Heart left ventricle (tissue), 16 donors: ENCODE measurements at places on chromosomes 6 and 20. TPM values are rescaled to one million over a fixed set of nuclear protein-coding genes. Genes with fewer than 3 reads are reported as not detected.

The BPIFB2 gene
- not detected for polyA plus RNA-seq

The GSTA2 gene
- not detected for polyA plus RNA-seq

The SPINT3 gene
- polyA plus RNA-seq: not detected

The ENPP1 gene
- 0.60 TPM for polyA plus RNA-seq

The DDO gene
- polyA plus RNA-seq: 11.1 TPM

The TRIM38 gene
- polyA plus RNA-seq: 1.9 TPM

The GID8 gene
- polyA plus RNA-seq: 15.8 TPM

The OPRL1 gene
- 0.27 TPM for polyA plus RNA-seq

The RAET1E gene
- polyA plus RNA-seq: not detected

The LY6G6C gene
- polyA plus RNA-seq: not detected

The MRPL18 gene
- polyA plus RNA-seq: 145 TPM

The DXO gene
- polyA plus RNA-seq: 11.3 TPM

The LHFPL5 gene
- polyA plus RNA-seq: not detected

The GHRH gene
- polyA plus RNA-seq: not detected

The DBNDD2 gene
- 423 TPM for polyA plus RNA-seq

The WFDC2 gene
- not detected for polyA plus RNA-seq

The TNF gene
- polyA plus RNA-seq: 0.15 TPM

The PERP gene
- polyA plus RNA-seq: 54.2 TPM

The SNAP91 gene
- 0.19 TPM for polyA plus RNA-seq

GRCh38 chr6:77619114-77619513 lies 33.7 kb upstream of the MEI4 start:
- no peak for DNase-seq

GRCh38 chr6:151958332-151958731 lies 150.8 kb downstream of the ESR1 start:
- DNase-seq: no peak

GRCh38 chr6:118770112-118770788 lies 118.9 kb upstream of the CEP85L start:
- DNase-seq: no peak

DNA sequence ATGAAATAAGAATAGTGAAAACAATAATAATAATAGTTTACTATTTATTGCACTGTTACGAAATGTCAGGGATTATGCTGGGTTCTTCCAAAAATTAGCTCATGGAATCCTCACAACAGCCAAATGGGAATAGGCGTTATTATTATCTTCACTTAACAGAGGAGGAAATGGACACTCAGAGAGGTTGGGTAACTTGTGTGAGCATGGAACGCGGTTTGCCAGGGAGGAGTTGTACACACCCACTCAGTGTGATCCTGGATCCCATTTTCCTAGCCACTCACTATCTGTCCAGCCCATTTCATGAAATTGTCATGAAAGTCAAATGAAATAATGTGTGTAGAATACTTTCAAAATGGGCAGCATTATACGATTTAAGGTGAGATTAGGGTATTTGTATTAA lies 4.6 kb downstream of the NELFCD start:
- DNase-seq: no peak

DNA sequence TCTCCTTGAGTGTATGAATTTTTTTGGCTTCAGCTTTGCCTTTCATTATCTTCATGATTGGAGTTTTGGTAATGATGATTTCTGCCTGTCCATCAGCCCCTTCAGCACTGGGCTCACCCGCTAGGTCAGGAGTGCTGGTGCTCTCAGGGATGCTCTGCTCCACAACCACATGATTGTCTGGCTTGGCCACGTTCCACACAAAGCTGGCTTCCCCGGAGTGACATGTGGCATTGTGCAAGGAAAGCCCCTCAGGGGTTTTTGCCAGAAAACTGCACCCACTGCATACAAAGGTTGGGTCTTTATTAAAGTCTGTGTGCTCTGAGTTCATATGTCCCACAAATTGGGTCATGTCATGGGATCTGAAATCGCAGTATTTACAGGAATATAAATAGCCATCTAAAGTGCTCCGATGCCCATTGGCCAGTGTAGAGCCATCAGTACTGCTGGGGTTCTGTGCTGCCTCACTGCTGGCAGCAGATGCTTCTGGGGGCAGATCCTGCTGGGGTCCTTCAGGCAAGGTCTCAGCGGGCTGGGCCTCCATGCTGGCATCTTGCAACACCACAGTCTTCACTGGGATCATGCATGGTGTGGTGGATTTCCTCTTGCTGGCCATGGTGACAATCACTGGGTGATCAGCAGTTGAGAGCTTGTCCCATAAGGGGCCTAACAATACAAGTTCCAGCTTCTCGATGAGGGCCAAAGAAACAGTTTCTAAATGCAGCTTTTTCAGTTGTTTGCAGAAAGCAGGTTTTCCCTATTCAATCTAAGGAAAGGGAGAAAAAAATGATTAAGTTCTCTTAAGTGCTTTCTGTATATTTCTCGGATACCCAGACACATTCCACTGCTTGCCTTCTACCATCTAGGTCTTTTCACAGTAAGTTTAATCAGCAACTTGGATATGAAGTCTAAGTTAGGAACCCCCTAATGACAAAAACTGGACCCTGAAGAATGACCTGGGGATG lies 67.2 kb downstream of the PLCG1 start:
- DNase-seq: no peak

GRCh38 chr6:165178056-165178455 lies 131.3 kb downstream of the C6orf118 start:
- no peak for DNase-seq

DNA sequence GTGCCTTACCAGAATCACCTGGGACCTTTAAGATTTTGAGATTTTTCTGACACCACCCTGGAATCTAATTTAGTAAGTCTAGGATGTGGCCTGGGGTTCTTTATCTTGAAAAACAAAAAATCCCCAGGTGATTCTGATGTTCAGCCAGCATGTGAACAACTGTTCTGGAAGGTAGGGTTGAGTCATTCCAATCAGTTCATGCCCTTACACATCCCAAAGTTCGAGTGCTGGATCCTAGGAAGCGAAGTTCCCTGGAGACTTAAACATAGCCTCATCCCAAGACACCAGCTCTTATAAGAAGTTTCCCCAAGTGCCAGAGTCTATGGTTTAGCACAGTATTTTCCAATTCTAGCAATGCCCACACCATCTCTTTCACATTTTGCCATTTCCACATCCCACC lies 6.3 kb upstream of the TSHZ2 start:
- DNase-seq: no peak

- peak; percentile 60 for DNase-seq
These were observed 70.0 kb downstream of the FAM50B start for GRCh38 chr6:3919130-3919628.

DNA sequence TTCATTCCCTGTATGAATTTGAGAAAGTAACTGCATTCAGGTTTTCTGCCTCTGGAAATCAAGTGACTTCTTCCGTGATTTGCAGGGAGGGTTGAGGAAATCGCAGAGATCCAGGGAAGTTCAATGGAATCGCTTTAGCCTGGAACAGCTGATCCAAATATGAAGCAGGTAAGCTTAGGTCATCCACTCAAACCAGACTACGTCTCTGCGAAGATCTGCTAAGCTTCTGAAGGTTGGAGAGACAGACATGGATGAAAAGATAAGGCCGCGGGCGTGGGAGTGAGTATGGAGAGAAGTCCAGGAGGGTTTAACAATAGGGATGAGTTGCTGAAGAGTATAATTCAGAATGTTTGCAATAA lies 34.2 kb upstream of the BTN3A2 start:
- no peak for DNase-seq

- no peak for DNase-seq
These were observed 6.6 kb upstream of the TP53RK start for GRCh38 chr20:46695892-46696291.

- DNase-seq: no peak
These were observed 132.6 kb upstream of the BTN3A2 start for GRCh38 chr6:26232306-26232939.

GRCh38 chr6:53495506-53496499 lies 49.1 kb downstream of the GCLC start:
- DNase-seq: no peak

DNA sequence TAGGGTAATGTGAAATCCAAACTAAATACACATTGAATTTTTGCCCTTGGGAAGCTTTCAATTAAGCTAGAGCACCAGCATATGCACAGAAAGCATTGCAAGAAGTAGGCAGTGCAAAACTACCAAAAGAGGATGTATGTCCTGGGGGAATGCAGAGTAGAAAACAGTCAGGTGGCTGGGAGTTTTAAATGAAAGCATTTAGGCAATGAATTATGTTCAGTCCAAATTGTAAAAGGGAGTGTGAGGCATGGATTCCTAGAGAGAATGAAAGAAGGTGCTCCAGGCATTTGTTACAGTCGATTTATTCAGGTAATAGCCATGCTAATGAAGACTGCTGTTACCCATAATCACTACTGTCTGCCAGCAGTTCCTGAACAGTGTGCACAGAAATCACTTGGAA lies 604.1 kb upstream of the POU3F2 start:
- no peak for DNase-seq

- DNase-seq: no peak
These were observed 4.4 kb downstream of the L3MBTL1 start for GRCh38 chr20:43511879-43512278.

- no peak for DNase-seq
These were observed 111.2 kb upstream of the ADGRF1 start for GRCh38 chr6:47153404-47153755.

DNA sequence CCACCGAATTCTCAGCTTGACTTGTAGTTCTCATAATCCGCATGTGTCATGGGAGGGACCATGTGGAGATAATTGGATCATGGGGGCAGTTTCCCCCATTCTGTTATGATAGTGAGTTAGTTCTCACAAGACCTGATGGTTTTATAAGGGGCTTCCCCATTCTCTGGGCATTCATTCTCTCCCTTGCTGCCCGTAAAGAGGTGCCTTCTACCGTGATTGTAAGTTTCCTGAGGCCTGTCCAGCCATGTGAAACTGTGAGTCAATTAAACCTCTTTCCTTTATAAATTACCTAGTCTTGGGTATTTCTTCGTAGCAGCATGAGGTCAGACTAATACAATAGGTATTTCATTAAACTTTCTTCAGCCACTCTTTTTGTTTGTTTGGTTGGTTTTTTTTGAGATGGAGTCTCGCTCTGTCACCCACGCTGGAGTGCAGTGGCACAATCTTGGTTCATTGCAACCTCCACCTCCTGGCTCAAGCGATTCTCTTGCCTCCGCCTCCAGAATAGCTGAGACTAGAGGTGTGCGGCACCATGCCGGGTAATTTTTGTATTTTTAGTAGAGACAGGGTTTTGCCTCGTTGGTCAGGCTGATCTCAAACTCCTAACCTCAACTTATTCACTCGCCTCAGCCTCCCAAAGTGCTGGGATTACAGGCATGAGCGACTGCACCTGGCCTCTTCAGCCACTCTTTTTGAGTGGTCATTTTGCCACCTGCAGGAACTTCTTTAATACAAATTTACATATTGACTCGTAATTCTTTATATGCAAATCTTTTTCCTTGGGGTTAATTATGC lies 36.3 kb downstream of the GSTA2 start:
- DNase-seq: no peak

DNA sequence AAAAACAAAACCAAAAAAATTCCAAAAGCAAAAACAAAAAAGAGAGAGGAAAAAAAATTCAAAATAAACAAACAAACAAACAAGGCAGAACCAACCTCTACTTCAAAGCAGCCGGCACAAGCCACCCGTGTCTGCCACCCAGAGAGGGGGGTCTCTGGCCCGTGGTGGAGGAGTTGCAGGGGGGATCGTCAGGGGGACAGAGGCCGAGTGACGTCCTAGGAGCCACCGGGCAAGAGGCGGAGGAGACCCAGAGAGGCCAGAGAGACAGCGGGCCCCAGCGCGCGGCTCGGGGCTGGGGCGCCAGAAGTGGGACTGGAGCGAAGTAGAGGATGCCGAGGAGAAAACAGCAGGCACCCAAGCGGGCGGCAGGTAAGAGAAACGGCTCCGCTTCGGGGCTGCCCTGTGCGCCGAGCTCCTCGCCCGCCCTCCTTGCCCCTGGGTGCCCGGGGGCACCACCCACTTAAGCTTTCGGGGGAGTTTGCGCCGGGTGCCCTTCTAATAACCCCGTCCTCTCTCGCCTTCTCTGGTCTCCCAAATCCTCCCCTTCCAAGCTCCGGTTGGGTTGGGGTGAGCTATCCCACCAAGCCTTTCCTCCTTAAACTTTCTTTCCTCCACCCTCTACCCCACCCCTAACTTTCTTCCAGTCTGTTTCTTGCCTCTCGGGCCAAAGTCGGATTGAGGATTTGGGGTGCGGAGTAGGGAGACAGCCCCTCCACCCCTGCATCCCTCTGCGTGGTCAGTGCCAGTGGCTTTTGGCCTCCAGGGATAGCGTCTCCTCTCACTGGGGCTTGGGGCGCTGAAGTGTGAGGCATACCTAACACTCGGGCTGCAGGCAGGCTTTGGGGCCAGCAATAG lies 1.0 kb downstream of the TSHZ2 start:
- no peak for DNase-seq

DNA sequence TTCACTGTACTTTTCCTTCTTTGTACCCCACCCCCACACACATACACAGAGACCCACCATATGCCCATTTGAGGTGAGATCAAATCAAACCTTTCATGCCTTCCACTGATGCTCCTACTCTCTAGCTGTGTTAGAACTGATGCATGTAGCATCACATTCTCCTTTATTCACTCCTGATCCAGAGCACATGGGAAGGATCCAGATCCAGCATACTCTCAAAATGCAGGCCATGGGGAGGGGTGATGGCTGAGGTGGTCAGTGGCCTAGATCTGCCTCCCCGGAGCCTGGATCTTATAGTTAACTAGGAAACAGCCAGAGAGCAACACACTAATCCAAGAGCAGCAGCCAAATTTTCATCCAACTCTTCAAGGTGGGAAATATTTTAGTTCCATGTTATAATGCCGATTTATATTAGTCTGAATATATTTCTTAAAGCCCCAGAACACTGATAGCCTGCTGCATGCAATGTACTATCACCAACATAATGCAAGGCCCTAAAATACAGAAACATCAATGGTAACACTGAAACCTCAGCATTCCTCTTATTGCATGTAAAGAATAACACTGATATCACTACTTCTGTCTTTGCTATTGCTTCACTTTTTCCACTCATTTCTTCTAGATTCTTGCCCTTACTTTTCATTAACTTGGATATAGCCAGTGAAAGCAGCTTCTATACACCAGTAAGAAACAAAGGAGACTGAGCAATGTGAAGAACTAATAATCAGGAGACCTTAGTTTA lies 126.8 kb upstream of the BEND6 start:
- DNase-seq: no peak

GRCh38 chr6:158825951-158826306 lies 6.8 kb upstream of the EZR start:
- DNase-seq: peak; percentile 45

- DNase-seq: no peak
These were observed 125.3 kb downstream of the GRM1 start for GRCh38 chr6:146154197-146154596.

GRCh38 chr6:126026001-126026400 lies 39.7 kb downstream of the TRMT11 start:
- DNase-seq: no peak

- no peak for DNase-seq
These were observed 163.5 kb downstream of the KIF6 start for GRCh38 chr6:39561536-39562266.

DNA sequence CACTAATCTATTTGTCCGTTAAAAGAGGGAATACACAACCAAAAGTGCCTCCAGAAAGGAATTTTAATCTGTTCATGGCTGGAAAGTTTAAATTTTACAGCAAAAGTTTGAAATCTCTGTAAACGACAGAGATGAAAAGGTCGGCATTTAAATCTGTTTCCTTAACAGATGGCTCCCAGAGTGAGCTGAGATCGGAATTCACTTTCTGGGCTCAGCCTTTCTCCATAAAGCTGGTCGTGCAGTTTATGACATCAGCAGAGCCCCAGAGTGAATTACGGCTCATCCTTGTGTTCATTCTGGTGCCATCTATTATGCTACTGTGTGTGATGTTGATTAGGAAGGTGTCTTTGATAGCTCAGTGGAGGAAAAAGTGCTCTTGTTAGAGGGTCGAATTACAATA lies 117.6 kb upstream of the ZFP64 start:
- DNase-seq: no peak

GRCh38 chr6:168373389-168373788 lies 53.8 kb upstream of the DACT2 start:
- DNase-seq: no peak
